Activated T-cell treated with anti-CD3 and anti-CD28 coated beads, Interleukin-2, amount 50 U/mL, for 4 hours (primary cell): ENCODE measurements at places on chromosomes 5 and 9. TPM values are rescaled to one million over a fixed set of nuclear protein-coding genes. Genes with fewer than 3 reads are reported as not detected.

The CORO2A gene
- 1.7 TPM for total RNA-seq

The OBP2B gene
- not detected for total RNA-seq

The PTRH1 gene
- 49.6 TPM for total RNA-seq

The PCDHB9 gene
- not detected for total RNA-seq

GRCh38 chr9:90878562-90878961, 76.9 kb downstream of the SYK start:
- no peak for DNase-seq

DNA sequence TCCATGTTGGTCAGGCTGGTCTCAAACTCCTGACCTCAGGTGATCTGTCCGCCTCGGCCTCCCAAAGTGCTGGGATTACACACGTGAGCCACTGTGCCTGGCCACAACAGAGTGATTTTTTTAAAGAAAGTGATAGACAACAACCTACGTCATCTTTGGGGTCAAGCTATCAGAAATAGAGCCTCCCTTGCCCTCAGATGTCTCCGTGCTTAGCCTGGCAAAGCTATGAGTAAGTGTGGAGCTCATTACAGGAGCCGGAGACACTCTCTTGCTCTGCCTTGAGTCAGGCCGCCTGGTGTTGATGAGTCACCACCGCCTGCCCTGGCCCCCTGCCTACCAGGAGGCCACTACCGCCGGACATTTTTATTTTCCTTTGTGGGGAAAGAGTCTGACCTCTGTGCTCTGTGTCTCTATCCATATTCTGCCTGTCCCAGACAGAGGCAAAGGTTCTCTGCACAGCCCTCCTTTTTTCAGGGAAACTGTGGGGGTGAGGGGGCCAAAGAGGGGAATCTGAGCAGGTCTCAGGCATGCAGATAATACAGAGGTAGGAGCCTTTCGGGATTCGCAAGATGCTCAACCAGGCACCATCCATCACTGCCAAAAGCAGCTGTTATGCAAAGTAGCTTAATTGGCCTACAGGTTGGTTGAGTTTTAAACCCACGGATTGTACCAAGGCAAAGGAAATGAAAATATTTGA, 123.7 kb upstream of the CPEB4 start:
- no peak for DNase-seq

DNA sequence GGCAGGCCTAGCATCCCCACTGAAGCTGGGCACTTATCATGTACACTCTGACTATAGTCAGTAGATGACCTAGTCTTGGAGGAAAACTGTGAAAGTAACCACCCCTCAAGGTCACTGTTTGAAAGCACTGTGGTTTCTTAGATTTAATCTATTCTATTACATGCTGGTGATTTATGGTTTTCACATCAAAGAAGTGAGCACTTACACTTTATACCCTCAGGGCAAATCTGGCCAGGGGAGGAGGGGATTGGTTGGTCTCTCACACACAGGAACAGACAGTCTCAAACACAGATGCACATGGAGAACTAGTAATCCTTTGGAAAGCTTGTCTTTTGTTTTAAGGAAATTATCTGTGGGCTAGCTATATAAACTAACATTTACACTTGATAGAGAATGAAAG, 17.9 kb upstream of the SPIN1 start:
- DNase-seq = no peak

- DNase-seq = no peak
Measured at GRCh38 chr5:8726383-8727036, 819.4 kb downstream of the SEMA5A start.
